Kidney glomerular epithelial cell (primary cell): ENCODE measurements at places on chromosomes 2 and 18.

GRCh38 chr2:215105607-215106354, 32.6 kb downstream of the ABCA12 start:
- DNase-seq: no peak

DNA sequence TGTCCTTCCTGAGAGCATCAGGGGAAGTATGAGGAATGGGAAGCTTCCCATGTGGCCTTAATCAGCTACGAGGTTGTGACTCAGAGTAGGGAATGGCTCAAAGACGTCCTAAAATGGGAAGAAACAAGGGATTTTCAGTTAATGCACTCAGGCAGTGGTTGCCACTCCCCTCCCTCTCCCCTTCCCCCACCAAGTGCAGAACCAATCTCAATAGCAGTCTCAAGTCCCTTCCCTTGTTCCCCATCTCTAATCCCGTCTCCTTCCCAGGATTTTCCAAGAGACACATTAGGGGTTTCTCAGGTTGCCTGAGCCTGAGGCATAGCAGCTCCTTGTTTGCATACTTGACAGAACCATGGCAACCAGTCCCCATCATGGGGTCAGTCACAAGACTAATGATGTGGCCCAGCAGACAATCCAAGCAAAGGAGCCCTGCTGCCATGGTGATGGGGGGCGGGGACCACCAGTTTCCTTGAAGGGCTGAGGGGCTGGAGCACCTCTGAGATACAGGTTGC, 18.2 kb upstream of the RESP18 start:
- DNase-seq: no peak

DNA sequence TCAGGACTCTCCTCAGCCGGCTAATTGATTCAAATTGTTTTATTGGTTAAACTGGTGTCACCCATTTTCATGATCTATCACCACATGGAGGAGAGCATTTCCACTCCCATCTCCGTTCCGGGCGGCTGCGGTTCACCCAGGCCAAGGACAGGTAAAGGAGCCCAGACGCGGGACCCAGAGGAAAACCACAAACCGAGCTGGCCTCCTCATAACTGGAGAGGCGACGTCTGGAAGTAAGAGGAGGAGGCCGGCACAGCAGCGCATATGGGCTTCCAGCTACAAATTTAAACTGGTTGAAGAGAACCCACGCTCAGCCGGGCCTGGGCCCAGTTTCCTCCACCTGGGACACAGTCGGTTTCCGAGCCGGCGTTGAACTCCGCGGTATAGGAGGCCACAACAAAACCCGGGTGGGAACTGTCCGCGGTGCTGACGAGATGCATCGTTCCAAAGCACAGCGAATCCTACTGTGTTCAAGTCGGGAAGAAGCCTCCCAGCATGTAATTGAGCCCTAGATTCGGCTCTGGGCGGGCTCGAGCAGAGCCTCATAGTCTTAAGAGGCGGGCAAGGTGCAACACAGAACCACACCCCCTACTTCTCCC, 3.0 kb upstream of the SKOR2 start:
- DNase-seq: peak; percentile 18

- DNase-seq: no peak
These were observed 181.8 kb downstream of the CTIF start for GRCh38 chr18:48720655-48721025.
